Ecto neural progenitor cell (in vitro differentiated cells): ENCODE measurements at places on chromosomes 5 and 9.

GRCh38 chr9:78682216-78682615 lies 385.3 kb downstream of the PSAT1 start:
- DNase-seq: no peak

- DNase-seq: no peak
Observed at GRCh38 chr5:14009575-14009974, 65.1 kb upstream of the DNAH5 start.

DNA sequence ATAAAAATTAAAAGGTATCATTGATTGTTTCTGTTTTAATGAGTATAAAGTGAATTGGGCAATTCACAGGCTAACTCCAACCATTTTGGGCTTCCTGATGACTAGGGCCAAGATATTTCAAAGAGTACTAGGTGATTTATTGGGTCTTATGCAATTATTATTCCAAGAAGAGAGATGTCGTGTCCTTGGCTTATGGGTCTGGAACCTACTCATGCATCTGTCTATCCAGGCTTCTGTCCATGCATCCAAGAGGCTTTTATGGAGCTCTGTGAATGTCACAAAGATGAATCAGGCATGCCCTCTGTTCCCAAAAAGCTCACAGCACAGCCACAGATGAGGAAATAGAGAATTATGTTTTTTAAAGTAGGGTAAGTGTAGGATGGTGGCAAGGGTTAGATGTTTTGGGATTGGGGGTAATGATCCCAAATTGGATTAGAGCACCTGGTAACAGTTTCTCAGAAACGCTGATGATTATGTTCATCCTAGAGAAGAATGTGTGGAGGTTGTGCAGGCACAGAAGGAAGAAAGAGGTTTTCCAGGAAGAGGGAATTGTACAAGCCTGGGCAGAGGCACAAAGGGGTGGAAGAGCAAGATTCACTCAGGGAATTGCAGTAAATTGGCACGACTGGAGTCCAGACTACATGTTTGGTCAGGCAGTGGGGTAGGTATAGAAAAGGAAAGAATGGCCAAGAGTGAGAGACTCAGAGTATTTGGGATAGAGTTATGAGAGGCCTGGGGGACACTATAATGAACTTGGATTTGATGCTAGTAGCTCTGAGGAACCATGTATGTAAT lies 83.0 kb upstream of the TNC start:
- no peak for DNase-seq

- DNase-seq: no peak
Observed at GRCh38 chr5:155485386-155485785, 471.8 kb downstream of the KIF4B start.

- no peak for DNase-seq
Observed at GRCh38 chr9:79242489-79242888, 329.3 kb upstream of the TLE4 start.

DNA sequence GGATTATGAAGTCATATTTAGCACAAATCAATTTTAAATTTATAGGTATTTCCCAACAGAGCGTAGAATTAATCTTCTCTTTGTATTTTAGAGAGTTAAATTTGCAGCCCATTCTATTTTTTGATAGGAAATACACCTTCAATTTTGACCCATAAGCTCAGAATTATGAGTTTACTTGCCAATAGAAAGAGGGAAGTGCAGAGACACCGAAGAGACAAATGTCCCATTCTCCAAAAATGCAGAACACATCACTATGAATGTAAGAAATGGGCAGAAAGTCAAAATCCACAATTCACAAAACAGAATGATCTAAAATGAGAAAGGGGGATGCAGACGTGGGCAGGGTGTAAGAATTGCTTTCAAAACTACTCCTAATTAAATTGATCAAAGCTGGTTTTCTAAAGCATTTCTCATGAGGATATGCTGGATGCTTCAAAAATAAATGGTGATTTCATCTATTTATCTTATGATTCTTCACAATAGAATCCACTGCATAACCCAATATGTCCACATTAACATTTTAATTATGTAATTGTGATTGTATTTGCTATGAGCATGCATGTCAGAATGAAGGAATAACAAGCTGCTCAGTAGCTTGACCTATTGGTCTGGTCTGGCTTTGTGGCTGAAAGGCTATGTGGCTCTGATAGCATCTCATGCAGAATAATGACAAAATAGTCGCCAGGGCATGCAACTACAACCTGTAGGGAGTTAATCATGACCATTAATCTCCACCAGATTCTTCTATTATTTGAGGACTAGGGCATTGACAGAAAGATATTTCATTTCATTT lies 550.1 kb upstream of the CDH18 start:
- no peak for DNase-seq

DNA sequence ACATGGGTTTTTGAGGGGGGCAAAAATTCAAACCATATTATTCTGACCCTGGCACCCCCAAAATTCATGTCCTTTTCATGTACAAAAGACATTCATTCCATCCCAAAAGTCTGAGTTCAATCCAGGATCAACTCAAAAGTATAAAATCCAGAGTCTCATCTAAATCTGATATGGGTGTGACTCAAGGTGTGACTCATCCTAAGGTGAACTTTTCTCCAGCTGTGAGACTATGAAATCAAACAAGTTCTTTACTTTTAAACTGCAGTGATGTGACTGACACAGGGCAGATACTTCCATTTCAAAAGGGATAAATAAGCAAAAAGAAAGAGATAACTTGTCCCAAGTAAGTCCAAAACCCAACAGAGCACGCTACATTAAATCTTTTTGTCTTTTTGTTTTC lies 20.6 kb upstream of the CYLC2 start:
- DNase-seq: no peak

DNA sequence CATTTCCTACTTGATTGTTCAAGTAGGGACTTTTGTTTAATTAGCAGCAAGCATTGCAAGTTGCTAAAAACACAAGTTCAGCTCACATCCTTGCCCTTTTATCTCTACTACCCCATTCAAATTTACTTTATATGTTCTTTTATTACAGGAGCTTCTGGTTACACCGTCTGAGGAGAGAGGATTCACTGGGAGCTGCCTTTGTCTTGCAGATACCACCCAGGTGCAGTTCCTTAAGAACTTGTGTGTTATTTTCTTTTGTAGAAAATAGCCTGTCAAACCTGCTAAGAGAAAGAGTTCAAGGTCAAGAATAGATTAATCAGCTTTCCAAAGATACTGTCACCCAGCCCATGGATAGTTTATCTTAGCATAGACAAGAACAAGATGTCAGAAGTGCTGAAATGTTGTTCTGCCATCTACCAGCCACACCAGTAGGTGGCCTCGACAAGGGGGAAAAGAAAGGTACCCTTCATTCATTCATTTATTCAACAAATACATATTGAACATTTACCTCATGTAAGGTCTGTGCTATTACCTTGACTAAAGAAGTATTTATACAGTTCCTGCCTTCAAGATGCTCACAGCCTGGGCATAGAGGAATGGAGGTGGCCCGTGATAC lies 750.3 kb downstream of the MAT2B start:
- DNase-seq: no peak

DNA sequence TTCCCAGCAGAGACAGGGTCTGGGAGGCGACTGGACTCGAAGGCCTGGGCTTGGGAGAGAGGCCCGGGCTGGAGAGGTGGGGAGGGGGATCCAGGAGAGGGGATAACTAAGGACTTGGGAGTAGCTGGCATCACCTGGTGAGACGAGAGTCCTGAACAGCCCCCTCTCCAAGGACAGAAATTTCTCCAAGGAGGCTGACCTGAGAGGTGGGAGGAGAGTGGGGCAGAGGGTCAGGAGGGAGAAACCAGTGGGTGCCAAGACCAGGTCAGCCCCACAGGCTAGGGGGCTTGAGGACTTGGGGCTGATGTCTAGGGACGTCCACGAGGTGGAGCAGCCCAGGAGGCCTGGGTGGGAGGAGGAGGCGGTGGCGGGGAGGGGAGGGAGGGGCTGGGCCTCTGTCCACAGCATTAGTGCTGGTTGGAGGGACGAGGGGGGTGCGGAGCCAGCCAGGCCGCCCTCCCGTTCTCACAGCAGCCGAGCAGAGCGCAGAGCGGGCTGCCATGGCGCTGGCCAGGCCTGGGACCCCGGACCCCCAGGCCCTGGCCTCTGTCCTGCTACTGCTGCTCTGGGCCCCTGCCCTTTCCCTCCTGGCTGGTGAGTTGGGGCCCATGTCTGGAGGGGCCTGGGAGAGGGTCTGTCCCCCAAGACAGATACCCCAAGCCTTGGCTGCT lies at the start of gene CRB2:
Gene CRB2 (plus strand): TSS at position 437 of the 671 bp plus-strand sequence. CDS start 64 bp downstream, at position 501.
- peak; percentile 89 for DNase-seq

- no peak for DNase-seq
Observed at GRCh38 chr5:127870914-127871313, 167.7 kb downstream of the CCDC192 start.

GRCh38 chr9:130660326-130660682 lies 4.1 kb upstream of the PRDM12 start:
- no peak for DNase-seq

- no peak for DNase-seq
Observed at GRCh38 chr5:116371935-116372334, 202.7 kb downstream of the SEMA6A start.

GRCh38 chr5:9337928-9338595 lies 207.8 kb downstream of the SEMA5A start:
- DNase-seq: no peak

DNA sequence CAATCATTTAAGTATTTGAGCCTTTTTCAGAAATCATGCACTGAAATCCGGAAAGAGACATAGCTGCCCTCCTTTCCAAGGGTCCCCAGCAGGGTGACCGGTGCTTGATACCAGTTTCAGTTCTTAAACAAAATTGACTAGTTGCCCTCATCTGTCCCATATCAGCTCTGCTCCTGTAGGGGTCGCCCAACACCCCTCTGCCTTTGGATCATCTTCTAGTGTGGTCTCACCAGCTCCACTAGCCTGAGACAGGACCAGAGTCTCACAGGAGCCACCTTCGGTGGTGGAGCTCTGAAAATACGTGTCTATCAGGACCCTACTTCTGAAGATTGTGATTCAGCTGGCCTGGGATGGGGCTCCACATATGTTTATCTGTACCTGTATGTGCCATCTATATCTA lies 428.2 kb downstream of the ENC1 start:
- no peak for DNase-seq
